ENCODE measurements at places on chromosomes 5 and 9.

GRCh38 chr5:18546591-18546990 lies 912.3 kb downstream of the TAF11L14 start:
- no peak for DNase-seq

GRCh38 chr5:123599171-123599570 lies 87.2 kb downstream of the CSNK1G3 start:
- DNase-seq = no peak

GRCh38 chr5:72465601-72466563 lies 41.3 kb downstream of the ZNF366 start:
- peak; percentile 11 for DNase-seq

DNA sequence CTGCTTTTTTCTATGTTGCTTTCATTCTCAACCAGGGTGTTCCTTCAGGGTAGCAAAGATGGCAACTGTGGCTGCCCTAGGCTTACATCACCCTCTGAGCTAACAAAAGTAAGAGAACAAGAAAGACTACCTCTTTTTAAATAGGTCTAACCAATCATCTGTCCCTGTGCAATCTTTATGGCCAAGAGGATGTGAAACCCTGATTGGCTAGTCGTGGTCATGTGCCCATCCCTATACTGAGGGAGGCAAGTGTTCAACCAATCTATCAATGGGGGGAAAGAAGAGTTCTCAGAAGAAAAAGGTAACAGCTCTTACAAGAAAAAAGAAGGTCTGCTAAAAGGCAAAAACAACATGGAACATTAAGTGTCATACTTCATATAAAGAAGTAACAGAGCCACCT lies 11.7 kb upstream of the SNCAIP start:
- no peak for DNase-seq

- no peak for DNase-seq
Measured at GRCh38 chr9:115398996-115399395, 281.0 kb upstream of the TNC start.

GRCh38 chr9:129554649-129555048 lies 66.3 kb downstream of the C9orf50 start:
- no peak for DNase-seq

- DNase-seq = no peak
Measured at GRCh38 chr5:122727112-122727541, 47.8 kb upstream of the SNX2 start.

Measured in activated T-cell treated with anti-CD3 and anti-CD28 coated beads, Interleukin-2, amount 50 U/mL, for 72 hours (primary cell).